ENCODE measurements at places on chromosomes 5 and 9.

GRCh38 chr5:177132136-177133095 is 1.2 kb upstream of the NSD1 start:
- DNase-seq = no peak

- DNase-seq = no peak
Observed at GRCh38 chr5:172733131-172733973, 37.6 kb downstream of the DUSP1 start.

- DNase-seq = no peak
Observed at GRCh38 chr5:169641253-169641652, 4.2 kb downstream of the DOCK2 start.

GRCh38 chr9:20640331-20641187 is 18.3 kb upstream of the MLLT3 start:
- DNase-seq = peak; percentile 33

DNA sequence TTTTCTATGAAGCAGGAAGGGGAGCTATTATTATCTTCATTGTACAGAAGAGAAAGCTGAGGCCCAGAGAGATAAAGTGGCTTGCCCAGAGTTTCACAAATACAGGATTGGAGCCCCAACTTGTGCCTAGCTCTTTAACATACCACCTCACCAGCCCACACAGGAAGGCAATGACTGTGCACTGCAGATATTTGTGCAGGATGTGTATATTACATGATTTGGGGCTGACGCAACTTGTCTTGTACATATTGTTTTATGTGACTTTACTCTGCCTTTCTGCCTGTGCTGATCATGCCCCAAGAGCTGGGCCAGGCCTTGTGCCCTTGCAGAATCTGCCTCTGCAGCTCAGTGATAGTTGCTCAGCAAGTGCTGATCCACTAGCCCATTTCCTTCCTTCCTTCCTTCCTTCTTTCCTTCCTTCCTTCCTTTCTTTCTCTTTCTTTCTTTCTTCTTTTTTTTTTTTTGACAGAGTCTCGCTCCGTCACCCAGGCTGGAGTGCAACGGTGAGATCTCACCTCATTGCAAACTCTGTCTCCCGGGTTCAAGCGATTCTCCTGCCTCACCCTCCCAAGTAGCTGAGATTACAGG is 106.6 kb upstream of the TBCA start:
- DNase-seq = no peak

DNA sequence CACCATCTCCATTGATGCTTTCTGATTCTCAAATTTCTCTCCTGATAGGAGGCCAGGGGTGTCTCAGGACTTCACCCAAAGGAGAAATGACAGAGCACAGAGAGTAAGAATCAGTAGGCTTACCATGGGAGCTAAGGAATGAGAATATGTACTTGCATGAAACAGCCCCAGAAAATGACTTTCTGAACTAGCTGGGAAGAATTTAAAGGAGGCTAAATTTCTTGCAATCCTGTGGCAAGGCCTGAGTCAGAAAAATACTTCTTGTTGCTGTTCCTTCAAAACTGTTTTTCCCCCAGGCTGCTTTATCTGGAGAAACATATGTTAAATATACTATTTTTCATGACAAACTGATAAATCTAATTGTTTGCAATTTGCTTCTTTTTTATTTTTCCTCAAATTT is 53.4 kb upstream of the FBXL7 start:
- DNase-seq = no peak

DNA sequence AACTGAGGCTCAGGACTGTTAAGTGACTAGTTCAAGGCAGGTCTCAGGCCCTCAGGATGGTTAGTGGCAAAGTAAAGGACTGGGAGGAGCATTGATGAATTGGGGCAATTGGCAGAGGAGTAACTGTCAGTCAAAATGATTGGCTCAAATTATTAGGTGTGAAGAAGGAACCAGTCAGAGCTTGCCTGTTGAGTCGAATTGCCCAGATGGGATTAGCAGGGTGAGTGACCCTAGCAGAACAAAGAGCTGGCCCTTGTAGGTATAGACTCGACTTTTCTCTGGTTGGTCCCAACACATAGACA is 2.6 kb upstream of the NSD1 start:
- DNase-seq = no peak

DNA sequence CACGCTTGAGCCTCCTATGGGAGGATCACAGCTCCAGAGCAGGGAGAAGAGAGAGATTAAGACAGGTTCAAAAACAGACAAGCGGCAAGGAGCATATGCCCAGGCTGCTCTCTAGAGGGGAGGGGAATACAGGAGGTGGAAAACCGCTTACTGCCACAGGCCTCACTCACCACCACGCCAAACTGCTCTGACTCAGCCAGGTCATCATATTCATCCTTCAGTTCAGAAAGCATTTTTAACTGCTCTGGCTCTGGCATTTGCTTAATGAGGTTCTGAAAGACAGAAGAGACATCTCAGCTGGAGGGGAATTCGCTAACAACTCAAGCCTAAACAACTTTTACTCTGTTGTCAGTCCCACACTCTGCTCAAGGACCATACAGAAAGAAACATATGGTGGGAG is 40.1 kb downstream of the PCDHGC5 start:
- DNase-seq = no peak

DNA sequence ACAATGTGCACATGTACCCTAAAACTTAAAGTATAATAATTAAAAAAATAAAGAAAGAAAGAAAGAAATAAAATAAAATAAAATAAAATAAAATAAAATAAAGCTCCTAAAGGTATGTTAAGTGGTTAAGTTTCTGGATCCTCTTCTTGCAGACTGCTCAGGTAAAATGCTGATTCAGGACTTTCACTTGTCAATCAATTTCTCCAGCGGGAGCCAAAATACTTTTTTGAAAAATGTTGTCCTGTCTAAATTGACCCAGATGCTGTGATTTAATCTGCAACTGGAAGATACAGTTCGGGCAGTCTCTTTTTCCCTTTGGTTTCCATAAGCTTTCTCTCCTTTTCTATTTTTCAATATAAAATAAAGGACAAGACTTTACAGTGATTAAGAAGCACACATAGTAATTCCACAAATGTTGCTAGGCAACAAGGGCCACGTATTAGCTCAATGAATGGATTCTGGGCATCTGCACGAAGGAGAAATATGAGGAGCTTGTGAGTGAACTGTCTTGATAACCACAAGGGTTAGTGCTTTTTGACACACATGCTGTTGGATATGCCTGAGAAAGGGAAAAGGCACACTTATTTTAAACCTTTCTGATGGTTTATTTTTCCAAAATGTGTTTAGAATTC is 38.6 kb downstream of the HTR4 start:
- DNase-seq = no peak

DNA sequence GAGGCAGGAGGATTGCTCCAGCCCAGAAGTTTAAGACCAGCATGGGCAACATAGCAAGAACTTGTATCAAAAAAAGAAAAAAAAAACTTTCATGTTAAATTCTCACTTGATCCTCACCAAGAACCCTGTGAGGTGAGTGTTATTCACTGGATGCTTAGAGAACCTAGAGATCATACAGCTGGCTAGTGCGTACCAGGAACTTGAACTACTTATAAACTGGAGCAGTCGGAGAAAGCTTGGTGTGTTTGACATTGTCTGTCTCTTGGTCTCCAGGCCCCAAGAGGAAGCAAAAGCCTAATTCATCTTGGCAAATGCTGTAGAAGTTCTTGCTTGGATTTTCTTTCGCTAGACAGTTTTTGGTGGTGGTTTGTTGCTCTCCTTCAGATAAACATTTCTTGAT is 18.1 kb downstream of the TJP2 start:
- DNase-seq = no peak

- DNase-seq = no peak
Observed at GRCh38 chr9:3049636-3050035, 205.7 kb upstream of the PUM3 start.

DNA sequence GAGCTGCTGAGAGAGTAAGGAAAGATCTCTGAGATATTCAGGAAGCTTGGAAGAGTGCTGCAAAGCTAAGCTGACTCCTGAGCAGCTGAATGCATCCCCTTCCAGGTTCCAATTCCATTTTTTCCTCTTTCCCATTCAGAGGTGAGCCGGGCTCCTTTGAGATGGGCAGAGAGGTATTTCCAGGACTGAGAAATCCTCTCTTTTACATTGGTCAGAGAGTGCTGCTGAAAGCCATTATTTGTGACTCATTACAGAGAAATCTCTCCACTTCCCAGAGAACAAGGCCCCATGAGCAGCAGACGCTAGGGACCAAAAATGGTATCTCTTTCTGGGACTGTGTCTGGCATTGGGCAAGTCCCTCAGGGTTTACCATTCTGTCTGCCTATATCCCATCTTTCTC is 3.7 kb downstream of the MCTP1 start:
- no peak for DNase-seq

- no peak for DNase-seq
Observed at GRCh38 chr5:67027171-67027570, 169.4 kb downstream of the CD180 start.

DNA sequence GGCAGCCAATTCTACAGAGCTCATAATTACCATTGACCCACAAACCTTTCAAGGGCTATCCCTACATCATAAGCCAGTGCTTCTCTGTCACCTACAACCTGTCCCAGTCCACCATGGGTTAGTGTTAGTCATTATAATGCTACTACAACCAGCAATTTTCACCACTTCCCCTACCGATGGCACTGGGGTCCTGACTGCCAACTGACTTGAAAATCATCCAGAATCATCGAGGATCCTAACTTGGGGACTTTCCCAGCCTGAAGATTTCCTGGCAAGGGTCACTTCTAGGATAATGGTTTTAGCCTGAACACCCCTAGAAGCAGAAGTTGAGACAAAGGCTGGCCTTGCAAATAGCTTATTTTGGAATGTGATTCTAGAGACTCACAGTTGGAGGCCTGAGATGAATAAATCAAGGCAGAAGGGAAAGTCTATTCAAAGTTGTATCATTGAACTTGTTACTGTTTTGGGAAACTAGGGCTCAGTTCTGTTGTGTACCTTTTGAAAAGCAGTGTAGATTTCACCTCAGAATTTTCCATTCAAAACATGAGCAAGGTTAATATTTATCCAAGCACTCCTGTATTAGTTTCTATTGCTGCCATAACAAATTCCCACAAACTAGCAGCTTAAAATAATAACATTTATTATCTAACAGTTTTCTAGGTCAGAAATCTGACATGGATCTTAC is 633.0 kb downstream of the LRRC70 start:
- DNase-seq = no peak
